ELF-1 (cell line): ENCODE measurements at places on chromosomes 6 and 20.

DNA sequence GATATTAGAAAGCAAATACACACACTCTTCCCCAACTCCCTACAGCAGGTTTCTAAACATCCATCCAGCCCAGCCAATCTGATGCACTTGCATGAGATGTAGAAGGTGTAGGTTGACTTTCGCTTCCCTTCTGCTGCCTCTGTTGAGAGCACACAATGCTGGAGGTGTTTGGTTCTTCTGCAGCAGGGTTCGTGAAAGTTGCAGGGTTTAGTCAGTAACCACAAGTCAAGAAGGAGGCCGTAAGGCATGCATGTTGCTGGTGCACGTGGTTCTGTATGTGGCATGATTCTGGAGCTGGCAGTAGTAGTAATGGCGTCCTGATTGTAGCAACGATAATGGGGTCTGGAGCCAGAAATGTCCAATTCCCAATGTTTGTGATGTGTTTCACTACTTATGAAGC, 53.0 kb downstream of the DEK start:
- DNase-seq, result no peak

DNA sequence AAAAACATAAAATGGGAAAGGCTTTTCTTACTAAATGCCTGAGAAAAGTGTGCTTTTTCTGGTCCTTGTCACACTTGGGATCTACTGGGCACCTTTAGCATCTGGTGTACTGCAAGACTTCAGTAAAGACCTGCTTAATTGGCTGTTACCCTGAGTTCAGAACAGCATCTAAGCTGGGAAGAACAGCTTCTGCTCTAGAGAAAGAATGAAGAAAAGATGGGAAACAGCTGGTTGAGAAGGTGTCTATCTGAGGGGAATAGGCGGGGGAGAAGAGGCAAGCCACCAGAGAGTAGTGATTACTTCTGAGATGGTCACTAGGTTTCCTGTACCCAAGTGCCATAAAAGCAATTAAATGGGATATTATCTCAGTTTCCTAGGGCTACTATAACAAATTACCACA, 128.2 kb upstream of the SPACA1 start:
- DNase-seq, result no peak

- DNase-seq, result no peak
Observed at GRCh38 chr6:31970604-31971271, 1.2 kb downstream of the DXO start.

DNA sequence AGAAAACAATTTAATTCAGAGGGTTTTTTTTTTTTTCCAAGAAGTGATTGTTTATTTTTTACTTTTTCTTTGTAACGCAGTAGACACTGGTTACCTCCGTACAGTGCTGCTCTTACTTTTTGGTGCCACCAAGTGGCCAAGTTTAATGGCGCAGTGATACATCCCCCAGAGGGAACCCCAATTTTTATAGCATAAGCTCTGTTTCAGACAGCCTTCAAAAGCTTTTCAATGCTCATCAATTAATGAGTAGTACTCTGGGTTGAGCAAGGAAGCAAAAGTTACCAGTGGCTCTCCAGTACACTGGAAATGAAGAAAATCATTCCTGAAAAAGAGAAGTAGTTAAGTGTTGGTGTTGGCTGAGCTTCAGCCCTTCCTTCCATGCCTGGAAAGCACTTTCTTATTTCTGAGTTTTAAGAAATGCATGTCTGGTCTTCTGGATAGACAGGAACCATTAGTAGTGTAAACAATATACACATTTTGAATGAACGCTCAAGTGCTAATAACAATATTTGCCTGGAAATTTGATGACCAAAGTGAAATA, 129.1 kb upstream of the SMLR1 start:
- DNase-seq, result peak; percentile 52

DNA sequence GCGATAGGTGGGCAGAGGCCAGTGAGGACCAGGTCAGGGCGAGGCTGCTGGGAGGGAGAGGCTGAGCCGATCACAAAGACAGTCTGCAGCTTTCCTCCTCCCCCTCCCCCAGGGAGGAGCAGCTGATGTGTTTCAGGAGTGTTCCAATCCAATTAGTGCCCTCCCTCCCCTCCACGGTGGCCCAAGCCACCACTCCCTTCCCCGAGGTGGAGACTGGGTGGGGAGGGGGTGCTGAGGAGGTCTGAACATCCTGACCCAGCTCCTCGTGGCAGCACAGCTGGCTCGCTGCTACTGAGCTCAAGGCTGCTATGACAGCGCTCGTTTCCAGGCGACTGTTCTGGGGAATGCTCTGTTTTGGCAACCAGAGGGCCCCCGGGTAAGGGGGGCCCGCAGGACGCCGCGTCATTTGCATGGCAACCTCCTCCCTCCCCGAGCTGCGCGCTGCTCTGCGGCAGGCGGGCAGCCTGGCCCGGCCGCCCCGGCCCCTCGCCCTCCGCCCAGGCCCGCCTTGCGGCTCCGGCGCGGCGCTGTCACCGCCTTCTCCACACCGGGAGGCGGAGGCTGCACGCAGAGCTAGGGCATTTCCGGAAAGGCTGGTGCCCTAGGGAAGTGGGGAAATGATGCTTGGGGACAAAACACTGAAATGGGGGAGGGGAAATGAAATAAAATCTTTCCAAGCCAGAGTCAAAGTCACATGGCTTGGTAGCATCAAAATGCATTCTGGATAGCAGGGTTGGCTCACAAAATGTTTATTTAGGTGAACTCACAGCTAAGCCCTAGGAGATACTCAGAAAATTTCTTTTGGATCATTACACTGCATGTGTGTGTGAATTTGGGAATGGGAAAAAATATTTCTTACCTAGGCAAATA, 67.4 kb upstream of the PIM1 start:
- peak; percentile 98 for DNase-seq

DNA sequence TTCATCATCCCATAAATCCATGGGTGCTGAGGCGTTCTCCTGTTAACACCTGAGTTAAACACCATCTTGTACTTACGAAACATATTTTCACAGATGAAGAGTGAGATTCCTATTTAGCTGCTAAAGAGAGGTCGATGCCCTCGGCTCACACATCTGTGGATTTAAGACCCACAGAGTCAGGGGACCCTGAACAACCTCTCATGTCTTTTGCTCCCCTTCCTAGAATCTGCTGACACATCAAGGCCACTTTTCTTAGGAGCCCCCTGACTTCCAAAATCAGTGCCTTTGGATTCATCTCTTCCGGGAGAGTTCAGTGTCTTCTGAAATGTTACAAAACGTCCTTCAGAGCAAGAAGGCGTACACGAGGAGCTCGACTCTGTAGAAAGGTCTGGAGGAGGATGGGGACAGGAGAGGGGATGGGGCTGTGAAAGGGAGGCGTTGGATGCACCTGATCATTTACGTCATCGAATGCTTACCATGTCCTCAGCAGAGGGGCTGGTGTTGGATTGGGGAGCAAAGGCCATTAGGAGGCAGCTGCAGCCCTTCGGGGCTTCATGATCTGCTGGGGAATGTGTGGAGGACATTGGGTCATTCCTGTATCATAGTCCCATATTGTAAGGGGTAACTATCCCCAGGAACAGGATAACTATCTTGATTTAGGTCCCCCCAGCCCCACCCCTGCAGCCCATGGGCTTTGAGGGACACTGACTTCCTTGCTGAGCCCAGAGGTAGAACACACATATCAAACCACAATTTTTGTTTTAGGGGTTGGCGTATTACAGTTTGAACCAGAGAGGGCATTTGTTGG, 22.9 kb downstream of the BANF2 start:
- no peak for DNase-seq

DNA sequence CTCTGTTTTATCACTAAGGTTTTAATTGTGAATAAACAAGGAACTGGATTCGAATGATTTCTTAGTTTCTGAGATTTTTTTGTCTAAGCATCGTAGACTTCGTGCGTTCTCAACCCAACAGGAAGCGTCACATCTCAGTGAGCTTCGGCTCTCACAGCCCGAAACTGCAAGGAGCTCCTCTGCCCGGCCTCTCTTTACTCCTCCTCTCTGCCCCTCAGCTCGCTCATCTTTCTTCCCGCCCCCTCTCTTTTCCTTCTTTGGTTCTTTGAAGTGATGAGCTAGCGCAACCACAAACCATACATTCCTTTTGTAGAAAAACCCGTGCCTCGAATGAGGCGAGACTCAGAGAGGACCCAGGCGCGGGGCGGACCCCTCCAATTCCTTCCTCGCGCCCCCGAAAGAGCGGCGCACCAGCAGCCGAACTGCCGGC, 480 bp upstream of the NT5E start:
- peak; percentile 36 for DNase-seq

DNA sequence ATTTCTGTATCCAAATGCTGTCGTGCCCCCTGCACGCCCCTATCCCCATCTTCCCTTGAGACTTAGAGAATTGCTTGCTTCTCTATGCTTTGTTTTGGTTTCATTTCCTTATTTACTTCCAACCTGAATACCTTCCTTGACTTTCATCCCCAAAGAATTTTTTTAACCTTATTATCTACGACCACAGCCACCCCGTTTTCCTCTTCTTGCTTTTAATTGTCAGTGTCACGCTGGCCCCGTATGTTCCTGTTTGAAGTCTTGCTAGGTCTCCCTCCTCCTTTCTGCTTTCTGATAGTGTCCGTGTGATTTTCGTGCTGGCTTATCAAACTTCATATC, 40.1 kb downstream of the RNF217 start:
- no peak for DNase-seq

GRCh38 chr6:36539814-36540568, 7.3 kb downstream of the STK38 start:
- DNase-seq, result no peak

GRCh38 chr6:100246206-100246605, 218.5 kb downstream of the SIM1 start:
- DNase-seq, result no peak

GRCh38 chr6:3601570-3601969, 144.7 kb upstream of the SLC22A23 start:
- DNase-seq, result no peak

GRCh38 chr6:108644252-108644651, 83.5 kb downstream of the FOXO3 start:
- no peak for DNase-seq

DNA sequence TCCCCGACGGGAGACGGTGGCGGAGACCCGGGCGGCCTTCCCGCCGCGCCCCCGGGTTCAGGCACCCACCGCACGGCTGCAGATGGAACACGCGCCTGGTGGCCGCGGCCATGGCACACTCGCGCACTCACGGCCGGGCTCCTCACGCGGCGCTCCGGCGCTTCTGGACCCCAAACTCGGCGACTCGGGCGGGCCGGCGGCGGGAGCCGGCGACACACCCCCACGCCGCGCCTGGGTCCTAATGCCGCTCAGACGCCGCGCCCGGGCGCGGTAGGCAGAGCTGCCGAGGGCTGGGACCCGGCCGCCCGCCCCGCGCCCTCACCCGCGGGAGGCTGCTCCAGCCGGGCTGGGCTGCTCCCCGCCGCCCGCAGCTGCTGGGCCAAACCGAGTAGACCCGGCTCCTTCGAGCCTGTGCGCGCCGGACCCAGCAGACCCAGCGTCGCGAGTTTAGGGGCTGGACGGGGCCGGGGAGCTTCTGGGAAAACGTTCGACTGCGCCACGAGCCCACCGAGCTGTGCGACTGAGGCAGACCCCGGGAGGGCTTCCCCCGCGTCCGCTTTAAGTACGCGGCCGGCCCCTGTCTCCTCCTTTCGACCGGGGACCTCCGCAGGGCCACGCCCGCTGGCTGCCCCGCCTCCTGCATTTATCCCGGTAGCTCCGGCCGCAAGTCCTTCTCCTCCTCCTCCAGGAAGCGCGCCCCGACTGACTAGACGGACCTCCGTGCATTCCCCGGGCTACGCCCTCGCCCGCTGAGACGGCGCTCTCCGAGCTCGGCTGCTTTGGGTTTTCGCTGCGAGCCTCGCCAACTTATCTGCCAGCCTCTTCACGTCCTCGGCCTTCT, at the start of gene SLC4A11:
Gene SLC4A11, minus strand, starts transcription at position 165 of the 841 bp plus-strand sequence. Its CDS starts 53 bp downstream, at position 112.
- peak; percentile 76 for DNase-seq

- no peak for DNase-seq
Observed at GRCh38 chr6:82178077-82178758, 69.3 kb downstream of the IBTK start.

DNA sequence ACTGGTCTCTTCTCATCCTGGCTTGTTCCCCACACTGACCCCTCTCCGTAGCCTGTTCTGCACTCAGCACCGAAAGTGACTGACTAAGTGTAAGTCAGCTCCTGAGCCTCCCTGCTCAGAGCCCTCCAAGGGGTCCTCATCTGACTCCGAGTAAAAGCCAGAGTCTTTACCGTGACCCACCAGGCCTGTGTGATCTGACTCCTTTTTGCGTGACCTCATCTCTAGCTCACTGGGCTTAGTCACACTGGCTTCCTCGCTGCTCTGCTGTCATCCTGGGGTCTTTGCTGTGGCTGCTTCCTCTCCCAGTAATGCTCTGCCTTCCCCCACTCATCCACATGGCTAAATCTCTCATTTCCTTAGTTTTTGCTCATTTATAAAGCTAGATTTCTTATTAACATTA, 116.6 kb downstream of the PLCB4 start:
- DNase-seq, result peak; percentile 24

DNA sequence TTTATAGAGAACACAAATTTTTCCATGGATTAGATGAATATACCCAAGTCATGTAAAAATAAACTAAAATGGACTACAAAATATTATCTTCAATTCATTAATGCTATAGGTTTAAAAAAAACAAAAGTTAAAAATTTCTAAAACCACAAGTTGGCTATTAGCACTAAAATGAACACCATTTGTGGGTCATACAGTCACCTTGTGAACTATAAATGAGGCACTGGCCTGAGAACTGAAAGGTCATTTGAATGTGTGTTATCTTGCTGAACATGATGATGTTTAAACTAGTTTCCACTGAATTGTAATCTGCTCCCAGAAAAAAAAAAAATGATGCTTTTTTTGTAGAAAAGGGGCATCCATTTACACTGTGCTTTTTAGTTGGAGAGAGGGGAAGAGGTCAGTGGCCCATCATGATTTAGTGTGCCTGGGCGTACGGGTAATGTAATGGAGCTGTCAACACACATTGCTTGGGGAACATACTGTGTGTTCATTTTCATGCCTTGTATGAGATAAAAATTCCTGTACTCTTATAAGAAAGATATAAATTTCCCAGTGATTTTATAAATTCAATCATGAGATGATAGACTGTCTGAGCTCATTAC, 96.6 kb upstream of the FKBP1C start:
- no peak for DNase-seq

DNA sequence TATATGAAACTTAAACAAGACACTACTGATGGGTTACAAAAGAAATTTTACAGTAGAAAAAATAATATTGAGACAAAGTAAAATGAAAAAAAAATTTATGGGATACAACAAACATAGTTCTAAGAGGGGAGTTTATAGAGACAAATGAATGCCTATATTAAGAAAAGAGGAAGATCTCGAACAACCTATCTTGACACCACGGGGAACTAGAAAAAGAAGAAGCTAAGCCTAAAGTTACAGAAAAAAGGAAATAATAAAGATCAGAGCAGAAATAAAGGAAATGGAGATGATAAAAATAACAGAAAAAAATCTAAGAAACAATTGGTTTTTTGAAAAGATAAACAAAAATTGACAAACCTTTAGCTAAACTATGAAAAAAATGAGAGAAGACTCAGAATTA, 9.1 kb upstream of the ECHDC1 start:
- no peak for DNase-seq

DNA sequence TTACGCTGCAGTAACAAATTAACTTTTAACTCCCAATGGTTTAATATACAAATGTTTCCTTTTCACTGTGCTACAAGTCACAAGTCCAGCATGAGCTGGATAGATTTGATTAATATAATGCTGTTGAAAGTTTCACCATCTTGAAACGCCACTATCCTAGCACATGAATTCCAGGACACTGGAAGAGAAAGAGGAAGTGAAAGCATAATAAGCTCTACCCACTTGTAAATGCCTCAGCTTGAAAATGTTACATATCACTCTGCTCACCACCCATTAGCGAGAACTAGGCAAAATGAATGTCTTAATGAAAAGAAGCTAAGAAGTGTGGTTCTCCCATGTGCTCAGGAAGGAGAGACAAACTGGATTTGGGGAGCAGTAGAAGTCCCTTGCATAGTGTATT, 46.9 kb downstream of the PCSK2 start:
- DNase-seq, result no peak
